ENCODE measurements at places on chromosomes 3 and 15.
A peak's percentile ranks its signal among the peaks of the same experiment; 100 is the strongest.

DNA sequence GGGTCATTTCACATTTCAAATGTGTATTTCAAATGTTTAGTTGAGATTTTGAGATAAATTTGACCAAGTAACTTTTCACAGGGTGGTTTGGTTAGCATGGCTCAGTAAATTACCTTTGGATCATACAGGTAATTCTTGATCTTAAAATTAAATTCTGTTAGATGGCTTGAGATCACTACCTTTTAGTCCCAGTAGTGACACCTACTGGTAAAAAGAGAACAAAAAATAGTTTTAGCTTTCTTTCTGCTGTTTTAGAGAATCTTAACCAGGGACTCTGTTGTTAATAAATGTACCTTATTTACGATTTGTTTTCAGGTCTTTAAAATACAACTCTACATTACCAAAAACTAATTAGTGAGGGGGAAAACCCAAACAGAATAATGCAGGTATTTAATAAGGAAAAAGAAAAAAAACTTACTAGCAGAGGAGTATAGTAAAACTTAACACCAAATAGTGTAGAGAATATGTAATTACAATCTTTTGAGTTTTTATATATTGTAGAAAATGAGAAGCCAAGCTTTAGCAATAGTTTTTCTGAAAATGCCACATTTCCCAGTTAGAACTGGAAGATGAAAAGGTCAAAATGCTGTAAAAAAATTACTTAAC, 620.3 kb upstream of the AGTR1 start:
- DNase-seq, result no peak

- DNase-seq, result no peak
Observed at GRCh38 chr3:150497956-150498355, 48.3 kb downstream of the SERP1 start.

DNA sequence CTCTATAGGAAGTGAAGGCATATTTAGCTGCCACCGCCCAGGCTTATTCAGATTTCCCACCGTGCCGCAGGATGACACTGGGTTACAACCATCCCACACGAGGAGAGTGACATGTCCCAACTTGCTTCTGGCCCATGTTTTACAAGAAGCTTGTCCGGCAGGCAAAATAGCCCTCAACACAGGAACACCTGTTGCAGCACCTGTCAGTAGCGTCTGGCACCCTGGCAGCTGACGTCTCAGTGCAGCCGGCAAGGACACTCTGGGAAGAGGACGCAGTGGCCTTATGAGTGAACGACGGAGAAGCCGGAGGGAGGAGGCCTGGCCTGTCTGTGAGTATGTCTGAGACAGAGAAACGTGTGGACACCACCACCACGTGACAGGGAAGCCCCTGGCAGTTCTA, 32.1 kb downstream of the FAM174B start:
- DNase-seq, result no peak

- DNase-seq, result no peak
Observed at GRCh38 chr3:23713641-23714040, 92.1 kb upstream of the UBE2E1 start.

- DNase-seq, result no peak
Observed at GRCh38 chr3:141915766-141916165, 39.3 kb downstream of the ATP1B3 start.

DNA sequence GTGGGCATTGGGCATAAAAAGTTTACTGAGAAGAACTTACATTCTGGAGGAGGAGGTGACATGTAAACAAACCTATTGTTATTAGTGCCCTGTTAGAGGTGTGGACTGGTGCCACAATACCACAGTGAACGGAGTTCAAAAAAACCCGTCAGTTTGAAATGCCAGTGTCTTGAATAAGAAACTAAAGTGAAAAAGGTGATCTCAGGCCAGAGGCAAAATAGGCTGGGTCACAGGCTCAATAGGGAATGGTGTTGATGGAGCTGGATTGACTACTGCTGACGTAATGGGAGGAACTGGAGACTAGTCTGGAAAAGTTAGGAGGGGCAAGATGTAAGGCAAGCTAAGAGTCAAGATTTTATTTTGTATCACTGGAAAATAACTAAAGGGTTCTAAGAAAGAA, 1.6 kb upstream of the DCBLD2 start:
- no peak for DNase-seq

- DNase-seq, result no peak
Observed at GRCh38 chr3:192880313-192880712, 37.3 kb downstream of the MB21D2 start.

DNA sequence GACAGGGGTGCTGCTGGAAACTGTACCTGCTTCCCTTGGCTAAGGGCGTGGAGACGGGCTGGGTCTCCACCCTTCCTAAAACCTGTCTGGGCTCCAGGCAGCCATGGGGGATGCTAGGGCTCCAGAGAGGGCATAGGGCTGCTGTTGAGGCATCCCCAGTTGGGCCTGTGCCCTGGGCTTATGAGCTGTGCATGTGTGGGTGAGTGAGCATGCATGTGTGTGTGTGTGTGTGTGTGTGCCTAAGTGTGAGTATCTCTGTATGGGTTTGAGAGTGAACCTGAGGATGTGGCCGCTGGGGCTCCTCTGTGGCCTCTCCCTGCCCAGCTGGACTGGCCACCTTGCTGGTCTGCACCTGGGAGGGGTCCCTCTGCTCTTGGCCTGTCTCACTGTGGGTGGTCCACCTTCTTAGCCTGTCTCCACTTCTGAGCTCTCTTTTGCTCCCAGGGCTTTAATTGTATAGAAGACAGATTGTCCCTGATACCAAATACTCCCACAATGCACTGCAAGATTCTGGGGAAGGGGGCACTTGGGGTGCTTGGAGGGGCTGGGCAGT, 11.9 kb upstream of the TMEM115 start:
- no peak for DNase-seq

GRCh38 chr15:54836052-54836795, 360.5 kb downstream of the RSL24D1 start:
- DNase-seq, result no peak

DNA sequence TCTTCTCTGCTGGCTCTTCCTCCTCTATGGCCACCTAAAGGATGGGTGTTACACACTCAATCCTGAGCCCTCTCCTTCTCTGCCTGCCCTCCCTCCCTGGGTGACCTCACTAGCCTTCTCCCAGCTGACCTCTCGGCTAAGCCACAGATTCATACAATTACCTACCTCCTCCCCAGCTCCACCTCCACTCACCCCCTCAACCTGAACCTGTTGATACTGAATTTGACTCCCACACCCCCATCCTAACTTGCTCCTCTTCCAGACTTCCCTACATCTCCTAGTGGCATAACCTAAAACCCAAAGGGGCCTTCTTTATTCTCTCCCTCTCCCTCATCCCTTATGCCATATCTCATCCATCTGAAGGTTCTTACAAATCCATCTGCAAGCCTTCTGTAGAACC, 17.1 kb downstream of the HOMER2 start:
- no peak for DNase-seq

DNA sequence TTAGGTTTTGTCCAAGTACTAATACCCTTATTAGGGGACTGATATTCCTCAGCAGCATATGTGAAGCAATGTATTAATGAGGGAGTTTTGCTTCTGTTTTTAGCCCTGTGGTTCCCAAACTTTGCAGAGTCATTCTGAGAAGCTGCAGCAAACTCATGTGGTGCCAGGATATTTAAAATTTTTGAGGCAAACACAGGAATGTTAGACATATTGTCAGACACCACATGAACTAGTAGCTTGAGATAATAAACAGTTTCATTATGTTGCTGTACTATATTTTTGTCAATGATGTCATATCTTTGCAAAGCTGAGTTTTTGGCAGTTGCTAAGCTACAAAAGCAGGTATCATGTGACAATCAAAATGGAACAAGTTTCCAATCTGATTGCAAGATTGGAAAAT, 36.6 kb downstream of the ATP6V1A start:
- DNase-seq, result no peak

GRCh38 chr3:180630371-180630770, 28.4 kb downstream of the TTC14 start:
- DNase-seq, result no peak

DNA sequence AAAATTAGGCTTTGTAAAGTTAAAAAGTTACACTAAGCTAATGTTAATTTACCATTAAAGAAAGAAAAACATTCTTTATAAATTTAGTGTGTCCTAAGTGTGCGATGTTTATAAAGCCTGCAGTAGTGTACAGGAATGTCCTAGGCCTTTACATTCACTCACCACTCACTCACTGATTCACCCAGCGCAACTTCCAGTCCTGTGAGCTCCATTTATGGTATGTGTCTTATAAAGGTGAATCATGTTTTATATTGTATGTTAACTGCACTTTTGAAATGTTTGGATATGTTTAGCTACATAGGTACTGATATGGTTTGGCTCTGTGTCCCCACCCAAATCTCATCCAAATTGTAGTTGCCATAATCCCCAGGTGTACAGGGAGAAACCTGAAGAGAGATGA, 549.7 kb upstream of the EPHA6 start:
- no peak for DNase-seq

- DNase-seq, result no peak
Observed at GRCh38 chr15:76913737-76914136, 8.6 kb upstream of the SCAPER start.

DNA sequence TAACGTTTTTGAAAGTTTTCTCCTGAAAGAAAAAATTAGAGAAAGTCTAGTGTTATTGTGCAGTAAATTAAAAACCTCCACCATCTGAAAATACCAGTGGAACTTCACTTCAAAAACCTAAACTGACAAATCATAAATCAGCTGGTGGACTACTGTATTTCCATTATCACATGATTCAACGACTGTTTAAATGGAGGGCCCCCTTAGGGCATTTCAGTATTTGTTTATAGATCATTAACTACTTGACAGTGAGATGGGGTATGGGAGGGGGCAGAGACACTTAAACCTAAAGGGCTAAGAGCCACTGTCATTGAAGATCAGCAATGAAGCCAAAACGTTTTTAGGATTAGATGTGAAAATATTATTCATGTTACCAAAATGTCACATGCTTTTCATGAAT, 8.8 kb upstream of the C15orf61 start:
- no peak for DNase-seq

- no peak for DNase-seq
Observed at GRCh38 chr15:83657549-83657948, 3.6 kb downstream of the ADAMTSL3 start.

GRCh38 chr15:34993877-34994276, 5.8 kb upstream of the ZNF770 start:
- no peak for DNase-seq

DNA sequence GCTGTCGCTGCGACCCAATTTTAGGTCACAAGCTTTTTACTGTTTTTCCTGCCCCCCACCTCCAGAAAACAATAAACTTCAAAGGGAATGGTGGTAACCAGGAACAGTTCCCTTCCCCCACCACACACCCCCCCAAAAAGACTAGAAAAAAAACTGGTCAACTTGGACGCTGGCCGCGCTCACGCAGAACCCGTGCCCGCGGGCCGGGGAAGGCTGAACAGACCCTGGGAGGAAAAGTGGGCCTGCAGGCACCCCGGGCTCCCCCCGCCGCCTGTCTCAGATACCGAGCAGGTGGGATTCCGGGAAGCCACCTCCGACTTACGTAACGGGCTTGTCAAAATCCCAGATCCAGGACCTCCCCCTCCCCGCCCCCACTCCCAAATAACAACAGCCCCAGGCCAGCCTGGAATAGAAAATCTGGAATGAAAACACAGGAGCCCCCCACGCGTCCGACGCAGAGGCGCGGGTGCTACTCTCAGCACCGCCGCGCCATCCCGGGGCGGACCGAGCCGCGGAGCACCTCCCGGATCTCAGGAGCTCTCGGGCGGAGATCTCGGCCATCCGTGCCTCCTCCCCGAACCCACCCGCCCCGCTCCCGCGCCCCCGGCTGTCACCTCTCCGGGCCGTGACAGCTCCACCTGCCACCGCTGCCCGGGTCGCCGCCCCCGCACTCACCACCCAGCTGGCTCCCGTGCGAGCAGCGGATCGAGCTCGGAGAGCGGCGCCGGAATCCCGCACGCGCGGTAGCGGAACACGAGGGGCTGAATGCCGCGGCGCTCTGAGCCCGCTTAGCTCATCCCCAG, 557 bp downstream of the DENND4A start:
- peak; percentile 39 for DNase-seq

DNA sequence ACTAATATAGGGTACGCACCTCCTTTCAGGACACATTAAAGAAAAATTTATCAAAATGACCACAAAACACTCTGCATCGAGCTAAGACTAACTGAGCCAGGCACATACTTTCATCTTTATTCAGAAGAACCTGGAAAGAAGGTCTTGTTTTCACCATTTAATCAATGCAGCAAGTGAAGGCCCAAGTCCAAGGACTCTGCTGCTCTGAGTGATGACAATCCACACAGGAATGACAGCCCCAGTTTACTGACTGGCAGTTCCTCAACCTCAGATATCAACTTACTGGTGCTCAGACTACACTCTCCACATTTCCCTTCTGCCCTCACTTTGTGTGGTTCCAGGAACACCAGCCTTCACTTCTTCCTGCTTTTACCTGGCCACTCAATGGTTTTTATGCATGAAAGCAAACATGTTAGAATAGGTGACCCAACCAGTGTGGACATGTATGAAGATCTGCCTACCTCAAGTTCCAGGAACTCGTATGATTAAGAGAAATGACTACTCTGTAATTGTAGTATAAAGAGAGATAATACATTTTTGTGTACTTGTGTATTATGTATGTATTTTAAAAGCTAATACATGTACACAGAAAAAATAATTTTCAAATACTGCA, 29.1 kb upstream of the RASA2 start:
- DNase-seq, result no peak

- no peak for DNase-seq
Observed at GRCh38 chr15:43901495-43901894, 74.7 kb downstream of the WDR76 start.

DNA sequence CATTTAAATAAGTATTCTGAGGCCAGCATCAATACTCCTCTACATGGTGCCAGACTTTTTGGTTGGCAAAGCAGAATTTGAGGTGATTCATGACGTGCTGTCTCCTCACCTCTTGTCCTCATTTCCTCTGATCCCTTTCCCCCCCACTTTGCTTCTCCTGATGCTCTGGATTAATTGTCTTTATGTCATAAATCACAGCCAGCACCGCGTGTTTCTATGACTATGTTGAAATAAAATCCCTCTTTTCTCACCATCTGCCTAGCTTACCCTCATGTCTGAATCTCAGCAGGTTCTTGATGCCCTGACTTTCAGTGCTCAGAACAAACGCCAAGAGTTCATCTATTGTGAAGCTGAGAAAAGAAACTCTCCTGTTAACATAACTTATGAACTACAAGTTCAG, 19.7 kb upstream of the PTPRG start:
- no peak for DNase-seq

- DNase-seq, result no peak
Observed at GRCh38 chr3:102722317-102722716, 287.5 kb downstream of the ZPLD1 start.

GRCh38 chr3:5305684-5305989, 118.1 kb downstream of the EDEM1 start:
- no peak for DNase-seq

DNA sequence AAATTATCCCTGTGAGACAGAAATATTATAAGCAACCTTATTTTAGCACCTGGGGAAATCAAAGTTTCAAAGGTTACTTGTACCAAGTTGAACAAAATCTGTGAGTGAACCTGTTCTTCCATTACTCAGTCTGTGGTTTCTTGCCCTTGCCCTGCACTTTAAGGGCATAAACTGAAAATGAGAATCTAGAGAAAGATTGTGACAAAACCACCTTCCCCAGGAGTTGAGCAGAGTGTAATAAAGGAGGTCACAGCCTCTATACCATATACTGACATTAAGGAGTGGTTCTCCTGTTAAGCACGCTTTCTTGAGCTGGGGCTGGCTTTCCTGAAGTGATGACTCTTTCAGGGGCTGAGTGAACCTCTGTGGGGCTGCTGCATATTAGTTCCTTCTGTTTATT, 143.4 kb downstream of the PDCD6IP start:
- no peak for DNase-seq

- no peak for DNase-seq
Observed at GRCh38 chr3:195704433-195704999, 16.3 kb upstream of the MUC20 start.

- no peak for DNase-seq
Observed at GRCh38 chr15:69422336-69422895, 8.3 kb downstream of the KIF23 start.

All from activated gamma-delta T cell treated with Interleukin-2 at 50 U/mL for 16 hours (primary cell).